ENCODE measurements at places on chromosomes 2 and 18.

DNA sequence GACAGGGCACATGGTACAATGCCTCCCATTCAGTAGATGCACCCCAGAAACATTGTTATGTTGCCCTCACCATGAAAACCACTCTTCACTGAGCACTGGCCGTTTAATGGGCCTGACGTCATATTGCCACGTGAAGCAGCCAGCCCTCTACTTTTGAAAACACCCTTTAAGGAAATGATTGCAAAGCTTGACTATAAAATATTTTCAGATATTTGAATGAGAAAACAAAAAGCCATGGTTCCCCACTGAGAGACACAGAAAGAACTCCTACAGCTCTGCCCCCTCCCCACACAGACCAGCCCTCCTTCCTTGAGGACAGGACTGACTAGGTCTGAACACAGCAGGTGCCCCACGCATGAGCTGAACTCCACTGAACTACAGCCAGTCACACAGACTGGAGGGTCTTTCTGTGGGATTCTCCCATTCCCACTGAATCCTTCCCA, 349.1 kb downstream of the ANAPC1 start:
- no peak for DNase-seq

- DNase-seq, result no peak
Measured at GRCh38 chr2:161131804-161132203, 28.4 kb upstream of the TANK start.

GRCh38 chr2:156673981-156674380, 237.8 kb downstream of the GPD2 start:
- DNase-seq, result no peak

GRCh38 chr2:174697255-174697654, 67.0 kb downstream of the CHRNA1 start:
- peak; percentile 76 for DNase-seq

- no peak for DNase-seq
Measured at GRCh38 chr2:100297511-100297910, 24.8 kb downstream of the LONRF2 start.

DNA sequence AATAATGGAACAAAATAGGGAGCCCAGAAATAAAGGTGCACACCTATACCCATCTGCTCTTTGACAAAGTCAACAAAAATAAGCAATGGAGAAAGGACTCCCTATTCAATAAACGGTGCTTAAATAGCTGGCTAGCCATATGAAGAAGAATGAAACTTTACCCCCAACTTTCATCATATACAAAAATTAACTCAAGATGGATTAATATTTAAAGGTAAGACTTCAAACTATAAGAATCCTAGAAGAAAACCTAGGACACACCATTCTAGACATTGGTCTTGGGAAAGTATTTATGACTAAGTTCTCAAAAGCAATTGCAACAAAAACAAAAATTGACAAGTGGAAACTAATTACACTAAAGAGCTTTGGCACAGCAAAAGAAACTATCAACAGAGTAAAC, 139.1 kb downstream of the DNAH7 start:
- DNase-seq, result no peak

GRCh38 chr18:79515944-79516351, 120.2 kb downstream of the NFATC1 start:
- DNase-seq, result no peak

GRCh38 chr2:221486106-221486505, 86.0 kb downstream of the EPHA4 start:
- DNase-seq, result no peak

DNA sequence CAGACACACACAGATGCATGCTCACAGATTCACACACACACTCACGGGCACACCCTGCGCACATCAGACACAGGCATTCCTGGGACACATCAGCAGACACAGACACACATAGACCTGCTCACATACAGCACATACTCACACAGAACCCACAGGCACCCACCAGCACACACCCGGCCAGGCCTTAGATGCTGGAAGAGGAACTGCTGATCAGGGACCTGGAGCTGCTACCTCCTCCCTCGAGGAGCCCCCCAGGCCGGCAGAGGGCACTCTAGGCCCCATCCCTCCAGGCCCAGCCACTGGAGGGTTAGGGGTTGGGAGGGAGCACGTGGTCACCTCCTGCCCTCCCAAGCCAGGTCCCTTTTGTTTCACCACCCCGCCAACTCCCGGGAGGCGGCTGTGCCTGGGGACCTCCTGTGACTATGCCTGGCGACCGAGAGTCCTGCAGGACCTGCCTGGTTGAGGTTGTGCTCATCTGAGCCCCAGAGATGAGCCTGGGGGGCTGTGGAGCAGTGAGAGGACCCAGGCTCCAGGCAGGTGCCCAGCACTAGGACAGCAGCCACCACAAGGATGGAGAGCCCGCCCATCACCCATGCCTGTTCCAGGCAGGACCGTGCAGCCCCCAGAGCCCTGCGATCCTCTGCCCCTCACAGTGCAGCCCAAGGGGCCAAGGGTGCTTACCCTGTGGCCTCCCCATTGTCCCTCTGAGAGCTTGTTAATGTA, 21.0 kb upstream of the PTMA start:
- peak; percentile 78 for DNase-seq

DNA sequence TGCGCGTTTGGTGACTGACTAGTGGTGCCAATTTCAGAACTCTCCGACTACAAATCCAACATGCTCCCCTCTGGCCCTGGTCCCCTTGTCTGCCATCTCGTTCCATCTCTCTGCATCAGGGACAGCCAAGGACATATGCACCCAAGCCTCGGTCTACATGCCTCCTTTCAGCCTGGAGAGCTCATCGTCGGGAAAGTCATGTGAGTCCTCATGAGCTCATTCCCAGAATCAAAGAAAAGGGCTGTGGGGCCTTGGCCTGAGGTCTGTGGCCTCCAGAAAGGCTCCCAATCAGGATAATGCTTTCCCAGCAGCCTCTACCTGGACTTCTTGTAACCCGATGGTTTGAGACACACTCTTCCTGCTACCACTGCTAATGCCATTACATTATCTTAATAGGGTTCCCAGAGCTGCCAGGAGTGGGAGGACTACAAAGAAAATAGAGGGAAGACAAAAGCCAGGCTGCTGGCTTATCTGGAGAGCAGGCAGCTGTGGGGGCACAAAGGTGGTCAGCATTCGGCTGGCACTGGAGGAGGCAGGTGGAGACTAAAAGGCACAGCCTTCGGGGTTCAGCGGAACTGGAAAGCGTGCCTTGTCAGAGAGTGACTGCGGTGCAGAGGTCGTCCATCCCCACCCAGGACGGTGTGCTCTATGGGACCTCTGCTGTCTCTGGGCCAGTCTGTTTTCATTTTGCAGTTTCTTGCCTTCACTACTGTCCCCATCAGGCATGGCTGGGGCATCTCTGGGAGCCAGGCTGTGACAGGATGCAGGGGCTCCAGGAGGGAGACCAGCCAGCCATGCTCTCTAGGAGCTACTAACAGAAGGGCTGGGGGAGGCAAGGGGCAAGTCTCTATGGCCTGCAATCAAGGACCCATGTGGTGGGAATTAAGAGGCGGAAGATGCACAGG, 104.4 kb upstream of the SMAD2 start:
- DNase-seq, result no peak

GRCh38 chr2:32008805-32009515, 1.8 kb downstream of the MEMO1 start:
- DNase-seq, result peak; percentile 33
